Activated CD4-positive, alpha-beta T cell treated with anti-CD3 and anti-CD28 coated beads, Interleukin-2, amount 10 ng/mL, durations not matched to agents 7 days and 5 days (primary cell): ENCODE measurements at places on chromosomes 6 and 20. TPM values are rescaled to one million over a fixed set of nuclear protein-coding genes. Genes with fewer than 3 reads are reported as not detected.

DNA sequence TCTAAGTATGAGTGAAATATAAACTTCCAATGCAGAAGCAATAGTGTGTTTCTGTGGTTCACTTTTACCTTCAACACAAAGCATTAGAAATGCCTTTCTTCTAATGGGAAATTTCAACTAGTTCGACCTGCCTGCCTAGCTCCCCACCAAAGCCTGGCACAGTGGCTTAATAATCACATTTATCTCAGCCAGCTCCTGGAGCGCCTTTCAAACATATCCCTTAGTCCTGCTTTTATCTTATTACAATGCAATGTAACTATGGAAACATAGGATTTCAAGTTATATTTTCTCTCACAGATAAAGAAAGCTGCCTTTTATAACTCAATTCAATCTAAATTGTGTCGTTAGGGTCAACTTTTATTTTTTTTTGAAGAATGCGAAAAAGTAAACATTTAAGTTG is 53.7 kb downstream of the KIF13A start:
- H3K27ac ChIP-seq = no peak overlapping the region
- H3K27me3 ChIP-seq = peaks cover 39% of the 10 kb centered on the region
- H3K4me1 ChIP-seq = no peaks in the 10 kb centered on the region
- DNase-seq = no peak
- H3K36me3 ChIP-seq = no peaks in the 10 kb centered on the region
- no peak overlapping the region for H3K4me3 ChIP-seq

DNA sequence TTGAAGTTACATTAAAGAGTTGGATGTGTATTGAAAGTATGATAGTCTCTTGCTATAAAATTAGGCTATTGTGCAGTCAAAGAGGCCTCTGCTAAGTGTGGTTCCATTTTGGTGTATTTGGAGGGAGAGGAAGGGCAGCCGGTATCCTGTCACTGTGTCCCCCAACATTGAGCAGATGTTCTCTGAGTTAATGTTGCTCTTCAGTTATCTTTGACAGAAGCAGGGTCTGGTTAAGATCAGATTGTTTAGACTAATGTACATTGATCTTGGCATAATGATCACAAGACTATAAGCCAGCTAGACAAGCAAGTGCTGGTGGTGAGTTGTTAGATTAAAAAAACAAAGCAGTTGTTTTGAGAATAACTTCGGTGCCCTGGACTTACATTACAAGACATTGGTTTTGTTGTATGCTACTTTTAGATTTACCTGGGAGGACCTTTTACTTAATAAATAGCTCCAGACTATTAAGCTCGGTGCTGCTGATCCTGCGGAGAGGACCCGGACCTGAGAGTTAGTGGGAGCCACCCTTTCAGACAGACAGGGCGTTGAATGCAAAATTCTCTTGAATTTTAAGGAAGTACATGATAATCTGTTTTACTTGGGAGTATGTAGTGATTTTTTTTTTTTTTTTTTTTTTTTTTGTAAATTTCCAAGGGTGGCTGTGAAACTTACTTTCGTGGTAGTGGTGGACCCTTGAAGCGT is 97.8 kb downstream of the JARID2 start:
- DNase-seq = no peak
- peaks cover 77% of the 10 kb centered on the region for H3K4me1 ChIP-seq
- H3K36me3 ChIP-seq = peaks cover 12% of the 10 kb centered on the region
- H3K27ac ChIP-seq = peak overlapping the region; percentile 17
- no peaks in the 10 kb centered on the region for H3K27me3 ChIP-seq
- H3K4me3 ChIP-seq = no peak overlapping the region

SNAI1 gene
- total RNA-seq = 0.15 TPM

DNA sequence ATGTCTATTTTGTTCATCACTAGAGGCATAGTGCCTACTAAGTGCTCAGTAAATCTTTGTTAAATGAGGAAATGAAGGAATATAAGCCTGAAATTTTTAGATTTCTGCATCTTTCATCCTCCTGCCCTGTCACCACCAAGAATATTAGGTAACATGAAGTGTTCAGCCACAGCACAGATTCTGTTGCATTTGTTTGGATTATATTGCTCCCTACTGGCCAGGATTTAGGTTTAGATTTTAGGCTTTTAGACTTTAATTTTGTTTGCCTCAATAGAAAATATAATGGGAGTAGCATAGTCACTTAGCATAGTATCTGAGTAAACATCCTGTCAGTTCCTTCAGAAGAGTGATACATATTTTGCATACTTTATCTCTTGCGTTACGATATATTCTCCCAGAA is 14.2 kb downstream of the FARS2 start:
- H3K4me3 ChIP-seq = no peak overlapping the region
- no peak overlapping the region for H3K27ac ChIP-seq
- no peaks in the 10 kb centered on the region for H3K27me3 ChIP-seq
- H3K36me3 ChIP-seq = peaks cover 26% of the 10 kb centered on the region

DNA sequence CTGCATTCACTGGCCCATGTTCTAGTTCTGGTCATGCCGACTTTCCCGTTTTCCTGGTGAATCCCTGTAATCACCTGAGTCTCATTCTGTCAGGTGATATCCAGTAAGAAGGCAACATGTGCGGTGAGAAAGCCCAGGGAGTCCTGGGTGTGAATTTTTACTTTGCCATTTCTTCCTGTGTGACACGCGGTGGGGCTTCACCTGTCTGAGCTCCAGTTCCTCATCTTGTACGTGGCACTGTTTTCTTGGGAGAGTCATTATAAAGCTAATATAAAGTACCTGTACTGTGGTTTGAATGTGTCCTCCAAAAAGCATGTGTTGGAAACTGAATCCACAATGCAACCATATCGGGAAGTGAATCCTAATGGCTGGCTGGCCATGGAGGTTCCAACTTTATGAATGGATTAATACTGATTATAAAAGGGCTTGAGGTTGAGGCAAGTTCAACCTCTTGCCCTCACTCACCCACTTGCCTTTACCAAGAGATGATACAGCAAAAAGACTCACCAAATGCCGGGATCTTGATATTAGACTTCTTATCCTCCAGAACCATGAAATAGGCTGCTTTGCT is 5.1 kb downstream of the HLA-E start:
- H3K4me1 ChIP-seq = peaks cover 64% of the 10 kb centered on the region
- DNase-seq = no peak
- H3K4me3 ChIP-seq = peak overlapping the region; percentile 31

DNA sequence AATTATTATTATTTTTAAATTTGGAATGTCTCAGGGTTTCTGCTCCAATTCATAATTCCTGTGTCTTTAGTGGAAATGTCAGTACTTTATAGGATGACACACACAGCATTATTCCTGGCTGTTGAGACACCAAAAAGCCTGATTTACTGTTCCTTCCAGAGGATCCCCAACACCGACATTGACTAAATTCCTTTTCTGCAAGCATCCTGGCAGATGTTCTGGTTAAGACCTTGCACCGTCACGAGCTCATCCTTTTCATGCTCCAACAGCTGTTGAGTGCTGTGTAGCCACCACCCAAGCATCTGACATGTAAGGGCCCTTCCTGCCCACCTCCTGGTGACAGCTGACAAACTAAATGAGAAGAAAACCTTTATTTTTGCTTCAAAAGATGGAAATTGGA is 284.3 kb upstream of the SULF2 start:
- no peaks in the 10 kb centered on the region for H3K4me1 ChIP-seq
- no peak overlapping the region for H3K27ac ChIP-seq
- H3K4me3 ChIP-seq = no peak overlapping the region
- peaks cover under 1% of the 10 kb centered on the region for H3K27me3 ChIP-seq

DNA sequence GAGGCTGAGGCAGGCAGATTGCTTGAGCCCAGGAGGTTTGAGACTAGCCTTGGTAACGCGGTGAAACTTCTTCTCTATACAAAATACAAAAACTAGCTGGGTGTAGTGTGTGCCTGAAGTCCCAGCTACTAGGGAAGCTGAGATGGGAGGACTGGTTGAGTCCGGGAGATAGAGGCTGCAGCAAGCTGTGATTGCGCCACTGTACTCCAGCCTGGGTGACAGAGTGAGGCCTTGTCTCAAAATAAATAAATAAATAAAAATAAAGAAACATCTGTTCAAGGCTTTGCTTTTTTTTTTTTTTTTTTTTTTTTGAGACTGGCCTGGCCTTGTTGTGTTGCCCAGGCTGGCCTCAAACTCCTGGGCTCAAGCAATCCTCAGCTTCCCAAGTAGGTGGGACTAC is 23.7 kb upstream of the SLC23A2 start:
- no peaks in the 10 kb centered on the region for H3K4me1 ChIP-seq
- no peaks in the 10 kb centered on the region for H3K27me3 ChIP-seq
- no peak overlapping the region for H3K27ac ChIP-seq
- DNase-seq = no peak
- no peak overlapping the region for H3K4me3 ChIP-seq
- no peaks in the 10 kb centered on the region for H3K36me3 ChIP-seq

GRCh38 chr20:3315136-3315535 is 76.1 kb upstream of the SLC4A11 start:
- H3K4me1 ChIP-seq = no peaks in the 10 kb centered on the region
- DNase-seq = no peak
- H3K36me3 ChIP-seq = no peaks in the 10 kb centered on the region
- H3K4me3 ChIP-seq = no peak overlapping the region
- H3K27ac ChIP-seq = no peak overlapping the region

DNA sequence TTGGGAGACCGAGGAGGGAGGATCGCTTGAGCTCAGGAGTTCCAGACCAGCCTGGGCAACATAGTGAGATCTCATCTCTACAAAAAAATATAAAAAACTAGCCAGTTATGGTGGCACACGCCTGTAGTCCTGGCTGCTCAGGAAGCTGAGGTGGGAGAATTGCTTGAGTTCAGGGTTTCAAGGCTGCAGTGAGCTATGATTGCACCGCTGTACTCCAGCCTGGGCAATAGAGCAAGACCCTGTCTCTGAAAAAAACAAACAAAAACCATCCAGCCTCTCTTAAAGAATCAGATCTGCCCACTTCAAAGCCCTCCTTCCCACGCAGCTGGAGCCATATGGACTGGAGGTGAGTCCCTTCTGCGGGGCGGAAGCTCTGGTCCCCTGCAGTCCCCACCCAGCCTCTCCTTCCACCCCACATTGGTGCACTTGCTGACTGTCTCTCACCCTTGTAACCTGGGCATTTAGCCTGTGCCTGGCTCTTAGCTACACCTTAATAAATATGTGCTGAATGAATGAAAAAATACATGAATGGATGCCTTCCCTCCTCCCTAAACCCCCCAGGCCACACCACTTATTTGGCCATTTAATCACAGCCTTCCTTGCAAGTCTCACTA is 7.2 kb upstream of the PARD6B start:
- H3K36me3 ChIP-seq = no peaks in the 10 kb centered on the region
- no peak overlapping the region for H3K27ac ChIP-seq
- H3K4me1 ChIP-seq = no peaks in the 10 kb centered on the region
- H3K4me3 ChIP-seq = no peak overlapping the region
- no peaks in the 10 kb centered on the region for H3K27me3 ChIP-seq

CDSN gene
- not detected for total RNA-seq

- H3K27ac ChIP-seq = no peak overlapping the region
- H3K36me3 ChIP-seq = no peaks in the 10 kb centered on the region
- H3K4me1 ChIP-seq = no peaks in the 10 kb centered on the region
- no peaks in the 10 kb centered on the region for H3K27me3 ChIP-seq
- DNase-seq = no peak
Measured at GRCh38 chr6:114194362-114195026, 148.3 kb downstream of the HS3ST5 start.

CFB gene
- not detected for total RNA-seq

DNA sequence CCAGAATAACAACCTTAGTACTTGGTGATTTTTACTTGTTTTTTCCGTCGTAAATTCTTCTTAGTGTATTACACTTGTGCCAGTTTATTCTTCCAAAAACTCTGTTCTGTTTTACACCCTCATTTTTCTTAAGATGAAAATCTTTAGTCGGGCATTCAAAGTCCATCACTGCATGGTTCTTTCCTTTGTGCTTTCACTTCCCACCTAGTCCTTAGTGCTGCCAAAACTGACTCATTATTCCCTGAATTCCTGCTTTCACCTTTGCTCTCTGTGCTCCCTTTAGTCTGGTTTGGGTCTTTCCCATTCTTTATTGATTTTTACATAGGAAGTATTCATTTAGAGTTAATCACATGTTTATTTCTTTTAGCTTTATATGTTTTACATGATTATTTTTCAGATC is 3.3 kb downstream of the TRMT11 start:
- no peak for DNase-seq
- H3K4me1 ChIP-seq = peaks cover 21% of the 10 kb centered on the region
- H3K36me3 ChIP-seq = no peaks in the 10 kb centered on the region
- no peak overlapping the region for H3K4me3 ChIP-seq

DNA sequence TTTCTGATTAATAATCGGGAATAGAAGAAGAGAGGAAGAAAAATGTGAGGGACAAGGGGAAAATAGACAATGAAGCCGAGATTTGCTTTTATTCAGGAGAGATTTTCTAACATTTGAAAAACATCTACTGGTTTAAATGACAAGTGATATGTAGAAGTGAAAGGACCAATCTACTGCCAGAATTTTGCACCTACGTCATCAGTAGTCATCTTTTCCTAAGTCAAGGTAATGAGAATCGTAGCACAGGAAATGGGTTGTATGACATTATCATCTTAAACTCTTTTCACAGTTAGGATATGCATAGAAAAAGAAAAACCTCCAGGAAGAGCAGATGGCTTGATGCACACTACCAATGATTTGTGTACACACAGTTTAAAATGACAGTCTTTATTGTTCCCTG is 45.3 kb upstream of the RAB32 start:
- H3K27ac ChIP-seq = no peak overlapping the region
- DNase-seq = no peak
- H3K4me3 ChIP-seq = no peak overlapping the region
- no peaks in the 10 kb centered on the region for H3K4me1 ChIP-seq
- H3K36me3 ChIP-seq = no peaks in the 10 kb centered on the region
- no peaks in the 10 kb centered on the region for H3K27me3 ChIP-seq

- H3K27me3 ChIP-seq = no peaks in the 10 kb centered on the region
- no peak for DNase-seq
- H3K27ac ChIP-seq = no peak overlapping the region
- no peak overlapping the region for H3K4me3 ChIP-seq
Measured at GRCh38 chr6:157405986-157406385, 25.0 kb downstream of the ZDHHC14 start.

DSP gene
- total RNA-seq = 0.04 TPM

GRCh38 chr6:111747396-111747795 is 125.9 kb downstream of the FYN start:
- H3K4me1 ChIP-seq = peaks cover 86% of the 10 kb centered on the region
- H3K36me3 ChIP-seq = peaks cover 71% of the 10 kb centered on the region
- DNase-seq = no peak
- H3K27ac ChIP-seq = peak overlapping the region; percentile 74
- no peak overlapping the region for H3K4me3 ChIP-seq

TMC2 gene
- total RNA-seq = not detected

GRCh38 chr20:25470045-25470444 is 62.6 kb downstream of the GINS1 start:
- no peaks in the 10 kb centered on the region for H3K27me3 ChIP-seq
- DNase-seq = peak; percentile 51
- no peaks in the 10 kb centered on the region for H3K36me3 ChIP-seq
- H3K4me3 ChIP-seq = no peak overlapping the region
- peaks cover 4% of the 10 kb centered on the region for H3K4me1 ChIP-seq
